T-helper 9 cell (primary cell): ENCODE measurements at places on chromosomes 7 and 10.

DNA sequence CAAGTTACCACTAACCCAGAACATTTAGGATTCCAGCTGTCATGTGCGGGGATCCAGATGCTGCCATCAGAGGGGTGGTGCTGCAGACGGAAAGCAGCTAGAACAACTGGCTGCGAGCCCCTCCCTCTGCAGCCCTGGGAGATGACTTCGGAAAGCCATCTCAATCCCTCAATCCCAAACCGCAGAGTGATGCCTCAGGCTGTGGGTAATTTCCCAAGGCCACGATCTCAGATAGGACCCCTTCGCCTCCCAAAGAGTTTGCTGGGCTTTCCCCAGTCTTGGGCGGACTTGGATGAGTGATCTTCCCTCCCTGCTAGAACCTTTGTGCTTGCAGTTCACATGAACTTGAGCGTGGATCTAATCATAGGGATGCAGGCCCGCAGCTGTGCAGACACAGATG, 71.3 kb upstream of the EN2 start:
- DNase-seq = no peak

DNA sequence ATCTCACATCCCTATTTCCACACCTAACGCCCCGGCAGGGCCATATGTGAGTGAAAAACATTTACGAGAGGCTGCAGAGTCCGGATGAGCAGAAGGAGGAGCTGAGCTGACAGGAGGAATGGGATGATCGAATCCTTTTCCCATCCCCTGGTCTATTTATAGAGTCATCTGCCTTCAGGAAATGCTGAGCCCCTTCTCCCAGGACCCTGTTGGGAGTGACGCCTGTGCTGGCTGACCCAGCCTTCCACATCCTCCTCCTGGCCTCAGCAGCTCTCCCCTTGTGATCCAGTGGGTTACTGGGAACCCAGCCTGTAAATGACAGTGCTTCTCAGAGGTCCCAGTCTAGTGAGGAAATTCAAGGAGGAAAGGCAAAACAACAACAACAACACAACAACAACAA, 16.6 kb downstream of the DENND2A start:
- no peak for DNase-seq

DNA sequence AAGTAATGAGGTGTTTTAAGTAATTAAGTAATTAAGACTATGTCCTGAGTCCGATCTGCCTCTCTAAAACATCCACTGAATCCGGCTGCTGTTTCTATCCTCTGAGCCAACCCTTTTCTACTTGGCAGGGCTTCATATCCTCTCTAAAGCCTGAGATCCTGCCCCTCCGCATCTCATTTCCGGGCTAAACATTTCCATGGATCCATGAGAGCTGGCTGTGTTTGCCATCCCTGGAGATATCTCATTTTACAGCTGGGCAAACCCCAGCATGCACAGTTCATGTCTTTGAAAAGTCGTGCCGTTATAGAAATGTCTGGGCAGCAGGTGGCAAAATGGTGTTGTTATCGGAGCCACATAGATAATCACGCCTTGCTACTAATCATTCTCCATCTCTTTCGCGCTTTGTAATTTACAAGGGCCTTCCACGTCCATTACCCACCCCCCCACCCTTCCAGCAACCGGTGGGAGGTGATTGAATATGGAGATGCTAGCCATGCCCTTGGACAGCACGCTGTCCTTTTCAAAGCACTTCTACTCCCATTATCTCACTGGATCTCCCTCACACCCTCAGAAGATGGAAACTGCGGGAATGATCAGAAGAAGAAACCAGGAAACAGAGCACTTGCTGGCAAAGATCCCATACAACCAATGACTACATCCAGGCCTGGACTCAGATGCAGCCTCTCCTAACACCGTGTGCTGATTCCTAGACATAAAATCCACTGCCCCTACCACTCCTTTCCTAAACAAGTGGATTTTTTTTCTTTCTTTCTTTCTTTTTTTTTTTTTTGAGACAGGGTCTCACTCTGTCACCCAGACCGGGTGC, 1189.2 kb downstream of the TYW1 start:
- DNase-seq = no peak

DNA sequence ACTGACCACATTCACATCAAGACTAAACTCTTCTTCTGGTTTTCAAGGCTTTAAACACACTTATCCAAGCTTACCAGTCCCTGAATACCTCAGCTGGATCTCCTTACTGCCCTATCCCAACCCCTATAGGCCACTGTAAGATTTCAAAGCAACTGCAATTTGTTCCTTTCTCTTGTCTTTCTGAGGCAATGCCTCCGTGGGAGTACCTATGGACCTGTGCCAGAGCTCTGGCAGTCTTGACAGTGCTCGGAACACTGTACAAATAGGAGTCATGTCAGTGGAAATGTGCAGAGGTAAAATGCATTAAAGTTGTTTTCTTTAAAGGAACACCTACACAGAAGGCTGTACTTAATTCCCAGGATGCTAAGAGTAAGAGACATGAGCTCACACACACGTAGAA, 124.7 kb downstream of the CNOT4 start:
- DNase-seq = no peak

GRCh38 chr7:66899552-66900280, 21.3 kb upstream of the TMEM248 start:
- DNase-seq = no peak

GRCh38 chr7:40507166-40507565, 372.4 kb downstream of the SUGCT start:
- DNase-seq = no peak

- DNase-seq = no peak
Observed at GRCh38 chr7:47905076-47905920, 43.0 kb downstream of the PKD1L1 start.

DNA sequence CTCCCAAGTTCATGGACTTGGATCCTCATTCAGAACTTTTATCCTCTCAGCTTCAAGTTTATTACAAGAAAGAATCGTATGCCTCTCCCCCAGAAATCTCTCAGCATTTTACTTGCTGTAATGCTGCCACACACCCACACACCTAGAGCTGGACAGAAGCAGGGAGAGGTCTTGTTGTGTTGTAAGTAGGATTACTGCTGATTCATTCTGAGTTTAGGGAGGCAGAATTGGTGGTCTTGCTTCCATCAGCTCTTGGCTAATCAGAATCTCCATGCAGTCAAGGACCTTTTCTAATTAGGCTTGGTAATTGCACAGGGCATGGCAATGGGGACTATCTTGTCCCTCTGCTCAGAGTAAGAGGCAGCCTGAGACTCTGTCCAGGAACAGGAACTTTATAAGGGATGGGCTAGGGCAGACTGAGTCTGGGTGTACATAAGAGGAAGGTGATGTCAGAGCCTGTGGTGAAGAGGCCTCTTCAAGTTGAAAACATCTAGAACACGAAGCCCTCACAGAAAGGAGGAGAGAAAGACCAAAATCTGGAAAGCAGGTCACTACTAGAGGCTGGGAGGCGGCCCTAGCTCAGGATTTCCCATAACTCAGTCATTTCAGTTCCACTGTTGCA, 7.0 kb upstream of the PTPRE start:
- no peak for DNase-seq

- no peak for DNase-seq
Observed at GRCh38 chr10:26781797-26782196, 79.0 kb downstream of the ABI1 start.

DNA sequence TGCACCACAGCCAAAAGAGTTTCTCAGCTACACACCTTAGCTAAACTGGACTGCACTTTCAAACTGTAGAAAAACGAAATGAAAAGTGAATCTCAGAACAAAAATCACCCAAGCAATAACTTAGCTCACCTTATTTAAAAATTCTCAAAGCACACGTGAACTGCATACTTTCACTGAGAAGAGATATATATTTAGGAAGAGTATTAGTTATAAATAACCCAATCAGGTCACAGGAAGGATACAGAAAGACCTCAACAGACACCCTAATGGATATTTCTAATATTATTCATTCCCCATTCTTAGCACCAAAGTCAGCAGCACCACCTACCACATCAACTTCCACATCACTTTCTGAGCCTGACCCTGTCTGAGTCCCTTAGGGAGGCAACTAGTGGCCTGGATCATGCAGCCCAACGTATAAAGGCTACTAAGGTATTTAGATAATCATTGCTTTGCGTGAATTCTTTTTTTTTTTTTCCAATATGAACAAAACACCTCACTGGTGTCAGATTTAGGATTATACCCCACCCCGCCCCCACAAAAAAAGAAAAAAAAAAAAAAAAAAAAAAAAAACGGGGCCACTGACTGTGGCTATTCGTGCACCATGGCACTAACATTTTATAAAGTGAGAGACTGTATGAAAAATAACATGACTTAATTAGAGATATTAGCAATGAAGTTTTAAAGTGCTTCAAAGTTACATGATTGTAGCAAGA, 2.6 kb downstream of the ABI1 start:
- DNase-seq = no peak

DNA sequence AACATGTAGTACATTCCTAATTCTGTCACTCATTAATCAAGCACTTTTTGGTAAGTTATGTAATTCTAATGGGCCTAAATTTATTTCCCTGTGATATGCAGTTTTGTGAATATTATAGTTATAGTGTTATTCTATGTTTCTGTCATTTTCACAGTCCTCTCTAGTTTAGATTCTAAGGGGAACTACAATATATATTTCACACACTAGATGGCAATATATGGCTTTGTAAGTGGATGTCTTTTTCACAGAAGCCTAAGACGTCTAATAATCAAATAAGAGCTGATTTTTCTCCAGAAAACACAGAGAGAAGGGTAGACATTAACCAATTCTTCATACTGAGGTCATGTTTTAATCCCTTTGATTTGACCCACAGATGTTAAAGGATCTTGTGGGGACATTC, 18.0 kb downstream of the RNLS start:
- DNase-seq = no peak

- DNase-seq = no peak
Observed at GRCh38 chr7:87220734-87221215, 1.2 kb upstream of the TMEM243 start.

DNA sequence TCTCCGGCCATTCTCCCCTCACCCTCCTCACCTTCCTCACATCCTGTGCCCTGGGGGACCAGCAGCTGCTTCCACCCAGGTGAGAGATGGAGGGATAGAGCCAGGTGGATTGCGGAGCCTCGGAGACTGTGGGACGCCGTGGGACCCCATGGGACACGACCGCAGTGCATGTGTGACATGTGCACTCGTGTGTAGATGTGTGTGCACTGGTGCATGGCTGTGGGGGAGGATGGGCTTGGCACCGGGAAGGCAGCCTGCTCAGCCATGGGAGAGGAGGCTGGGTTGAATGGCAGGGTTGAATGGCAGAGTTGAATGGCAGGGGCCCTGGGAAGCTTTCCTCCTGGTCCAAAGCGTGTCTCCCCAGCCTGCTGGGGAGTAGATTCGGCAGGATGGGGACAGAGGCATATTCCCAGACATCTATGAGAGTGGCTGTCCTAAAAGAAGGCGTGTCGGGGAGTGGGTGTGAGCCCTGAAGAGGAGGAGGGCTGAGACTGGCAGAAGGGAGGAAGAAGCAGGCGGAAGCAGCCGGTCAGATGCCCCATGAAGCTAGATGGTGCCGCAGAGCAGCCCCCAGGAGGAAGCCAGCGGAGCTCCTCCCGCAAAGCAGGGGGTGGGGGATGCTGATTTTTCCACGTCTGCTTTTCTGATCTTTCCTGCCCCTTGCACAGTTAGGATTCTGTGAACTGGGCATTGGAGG, 815 bp downstream of the GIMAP8 start:
- peak; percentile 40 for DNase-seq

GRCh38 chr7:96508371-96508770, 186.5 kb upstream of the SLC25A13 start:
- no peak for DNase-seq

- DNase-seq = no peak
Observed at GRCh38 chr7:1041551-1042491, 2.5 kb upstream of the GPR146 start.

DNA sequence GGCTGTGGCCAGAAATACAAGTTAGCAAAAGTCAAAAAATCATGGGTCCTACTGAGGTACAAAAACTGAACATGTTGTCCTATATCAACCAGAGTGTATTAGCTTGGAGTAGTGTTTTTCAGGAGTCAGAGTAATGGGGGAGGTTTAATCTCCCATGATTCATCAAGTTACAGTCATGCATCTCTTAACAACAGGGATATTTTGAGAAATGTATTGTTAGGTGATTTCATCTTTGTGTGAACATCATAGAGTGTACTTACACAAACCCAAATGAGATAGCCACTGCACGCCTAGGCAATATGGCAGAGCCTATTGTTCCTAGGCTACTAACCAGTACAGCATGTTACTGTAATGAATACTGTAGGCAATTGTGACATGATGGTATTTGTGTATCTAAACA, 14.9 kb upstream of the TES start:
- no peak for DNase-seq

DNA sequence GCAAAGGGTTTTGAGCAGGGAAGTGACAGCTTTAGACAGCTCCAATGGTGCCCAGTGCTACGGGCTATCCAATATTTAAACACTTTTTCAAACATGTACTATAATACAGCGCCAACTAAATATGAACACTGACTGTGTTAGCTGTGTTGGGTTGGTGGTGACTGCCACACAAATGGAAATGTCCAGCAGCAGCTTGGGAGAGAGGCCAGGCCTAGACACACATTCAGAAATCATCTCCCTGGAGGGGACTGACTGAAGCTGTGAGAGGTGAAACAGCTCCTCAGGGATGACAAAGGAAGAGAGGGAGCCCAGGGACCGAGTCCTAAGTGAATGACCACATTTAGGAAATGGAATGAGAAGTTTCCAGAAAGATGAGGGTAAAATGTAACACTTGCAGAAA, 115.8 kb downstream of the UBE2H start:
- no peak for DNase-seq

DNA sequence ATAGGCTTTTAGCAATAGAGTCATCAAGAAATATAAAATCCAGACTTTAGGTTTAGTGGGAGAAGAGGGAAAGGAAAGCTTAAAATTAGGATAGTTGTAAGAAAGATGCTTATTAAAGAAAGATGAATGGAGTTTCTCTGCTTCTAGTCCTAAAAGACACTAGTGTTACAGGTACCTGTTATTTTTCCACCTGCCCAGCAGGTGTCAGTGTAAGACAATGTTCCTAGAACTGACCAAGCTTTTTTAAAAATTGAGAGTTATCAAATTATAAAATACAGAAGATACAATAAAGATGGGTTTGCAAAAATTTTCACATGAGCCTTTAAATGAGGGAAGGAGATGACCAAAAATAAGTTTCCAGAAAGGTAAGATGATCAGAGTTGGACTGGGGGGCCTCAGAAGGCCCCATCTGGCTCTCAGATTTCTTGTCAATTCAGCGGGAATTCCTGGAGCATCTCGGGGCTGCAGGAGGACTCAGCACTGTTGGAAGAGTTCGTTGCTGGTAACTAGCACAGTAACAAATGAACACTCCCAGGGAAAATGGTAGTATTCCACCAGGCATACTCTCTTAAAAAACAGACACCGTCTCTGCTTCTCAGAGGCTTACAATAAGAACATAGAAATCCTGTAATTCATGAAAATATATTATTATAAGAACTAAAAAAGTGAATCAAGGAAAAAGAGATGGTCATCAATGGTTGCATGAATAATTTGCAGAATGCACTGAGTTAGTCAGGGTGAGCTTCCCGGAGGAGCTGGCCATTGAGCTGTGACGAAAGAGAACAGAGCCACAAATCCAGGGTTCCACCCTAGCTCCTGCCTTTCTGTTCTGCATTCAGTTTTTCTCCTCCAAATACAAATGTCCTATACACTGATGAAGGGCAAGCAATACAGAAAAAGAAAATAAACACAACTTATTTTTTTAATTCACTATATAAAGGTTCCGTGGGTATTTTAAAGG, 71.8 kb upstream of the PIK3CG start:
- peak; percentile 33 for DNase-seq

GRCh38 chr10:60975716-60976115, 31.7 kb upstream of the RHOBTB1 start:
- no peak for DNase-seq
